GM23248 (cell line): ENCODE measurements at places on chromosomes 2 and 18.

GRCh38 chr2:85477884-85478283 is 59.4 kb downstream of the SH2D6 start:
- DNase-seq, result no peak

- no peak for DNase-seq
These were observed 299.0 kb downstream of the NDUFA10 start for GRCh38 chr2:239726091-239726591.

GRCh38 chr2:30622452-30622851 is 175.4 kb downstream of the LCLAT1 start:
- no peak for DNase-seq

DNA sequence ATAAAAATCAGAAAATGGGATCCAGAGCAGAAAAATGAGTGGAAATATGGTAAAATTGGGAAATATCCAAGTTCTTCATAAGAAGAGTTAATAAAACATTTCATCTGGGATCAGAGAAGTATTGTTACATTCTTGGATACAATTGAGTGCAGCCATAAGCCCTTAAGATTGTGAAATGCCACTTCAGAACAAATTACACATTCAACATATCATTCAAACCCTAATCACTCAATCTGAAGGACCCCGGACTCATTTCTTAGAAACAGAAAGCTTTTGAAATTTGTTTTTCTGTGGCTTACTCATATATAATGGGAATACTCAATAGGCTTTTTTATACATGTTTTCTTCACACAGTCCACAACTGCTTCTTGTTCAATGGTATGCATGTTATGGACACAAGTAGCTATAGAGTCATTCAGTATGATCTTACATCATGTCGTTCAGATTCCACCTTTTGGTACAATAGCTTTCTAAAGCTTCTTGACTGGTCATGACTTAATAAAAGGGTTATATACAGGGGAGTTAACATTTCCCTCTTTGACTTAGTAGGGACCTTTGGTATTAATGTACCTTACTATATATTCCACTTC is 39.9 kb downstream of the SCN7A start:
- DNase-seq, result no peak
